HFFc6 (cell line): ENCODE measurements at places on chromosomes 3 and 15.

- H3K4me3 ChIP-seq, result no peak overlapping the region
- no peak for DNase-seq
- no peaks in the 10 kb centered on the region for H3K4me1 ChIP-seq
- H3K27ac ChIP-seq, result no peak overlapping the region
- no peaks in the 10 kb centered on the region for H3K36me3 ChIP-seq
These were observed 35.6 kb upstream of the PYDC2 start for GRCh38 chr3:191425322-191425734.

DNA sequence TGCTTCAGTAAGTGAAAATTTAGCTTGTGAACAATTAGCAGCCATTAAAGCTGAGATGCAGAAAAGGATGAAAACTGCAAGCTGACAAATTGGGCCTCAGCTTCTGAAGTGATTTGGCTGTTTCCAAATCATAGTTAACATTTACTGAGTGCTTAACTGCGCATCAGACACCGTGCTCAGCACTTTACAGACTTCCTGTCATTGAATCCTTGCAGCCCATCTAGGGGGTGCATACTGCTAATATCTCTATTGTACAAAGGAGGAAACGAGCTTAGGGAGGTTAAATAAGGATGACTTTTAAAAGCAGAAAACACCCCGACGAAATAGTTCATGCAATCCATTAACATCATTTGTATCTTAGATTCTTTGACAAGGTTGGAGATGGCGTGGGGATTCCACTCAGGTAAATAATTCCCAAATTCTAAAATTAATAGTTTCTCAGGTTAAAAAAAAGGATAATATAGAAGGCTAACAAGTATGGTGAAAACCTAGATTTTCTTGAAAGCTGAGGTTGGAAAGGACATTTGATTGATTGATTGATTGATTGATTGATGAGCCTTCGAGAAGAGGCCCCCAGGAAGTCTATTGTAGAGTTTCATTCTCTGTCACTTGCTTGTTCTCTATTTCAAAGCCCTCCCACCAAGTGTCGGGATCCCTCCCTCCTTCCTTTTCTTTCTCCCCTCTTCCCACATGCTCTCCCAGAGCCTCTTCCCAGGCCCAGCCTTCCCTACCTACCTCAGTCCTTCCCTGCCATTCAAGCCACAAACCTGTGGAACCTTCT, 23.5 kb upstream of the EPHB3 start:
- H3K27me3 ChIP-seq, result peaks cover 66% of the 10 kb centered on the region
- H3K4me1 ChIP-seq, result no peaks in the 10 kb centered on the region
- no peak overlapping the region for H3K4me3 ChIP-seq
- H3K27ac ChIP-seq, result no peak overlapping the region
- no peaks in the 10 kb centered on the region for H3K36me3 ChIP-seq
- no peak for DNase-seq

- no peak for DNase-seq
- H3K4me1 ChIP-seq, result peaks cover 23% of the 10 kb centered on the region
- peaks cover 2% of the 10 kb centered on the region for H3K27me3 ChIP-seq
These were observed 5.7 kb upstream of the EXOG start for GRCh38 chr3:38490281-38491030.

GRCh38 chr15:38631119-38632075, 66.8 kb upstream of the RASGRP1 start:
- H3K27me3 ChIP-seq, result peaks cover 40% of the 10 kb centered on the region
- H3K27ac ChIP-seq, result no peak overlapping the region
- no peaks in the 10 kb centered on the region for H3K4me1 ChIP-seq
- no peaks in the 10 kb centered on the region for H3K36me3 ChIP-seq
- no peak overlapping the region for H3K4me3 ChIP-seq

DNA sequence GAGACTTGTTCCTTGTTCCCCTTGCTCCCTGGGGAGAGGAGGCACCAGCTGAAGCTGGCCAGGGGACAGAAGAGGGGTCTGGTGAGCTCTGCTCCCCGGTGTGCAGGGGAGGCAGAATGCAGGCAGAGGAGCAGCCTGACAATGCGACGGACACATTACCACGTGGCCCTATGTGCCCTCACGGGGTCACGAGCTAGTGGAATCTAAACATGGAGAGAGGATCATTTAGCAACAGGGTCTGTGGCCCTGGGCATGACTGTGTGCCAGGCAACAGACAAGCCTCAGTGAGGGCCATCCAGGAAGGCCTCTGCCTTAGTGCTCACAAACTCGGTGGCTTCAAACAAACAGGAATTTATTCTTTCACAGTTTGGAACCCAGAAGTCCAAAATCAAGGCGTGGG, 8.5 kb upstream of the MUC4 start:
- no peak for DNase-seq
- no peak overlapping the region for H3K4me3 ChIP-seq
- no peaks in the 10 kb centered on the region for H3K36me3 ChIP-seq
- H3K27me3 ChIP-seq, result peaks cover 17% of the 10 kb centered on the region

- H3K4me3 ChIP-seq, result no peak overlapping the region
- no peaks in the 10 kb centered on the region for H3K27me3 ChIP-seq
- H3K36me3 ChIP-seq, result no peaks in the 10 kb centered on the region
- H3K4me1 ChIP-seq, result peaks cover 54% of the 10 kb centered on the region
These were observed 35.4 kb downstream of the CD200R1L start for GRCh38 chr3:112811131-112811884.

DNA sequence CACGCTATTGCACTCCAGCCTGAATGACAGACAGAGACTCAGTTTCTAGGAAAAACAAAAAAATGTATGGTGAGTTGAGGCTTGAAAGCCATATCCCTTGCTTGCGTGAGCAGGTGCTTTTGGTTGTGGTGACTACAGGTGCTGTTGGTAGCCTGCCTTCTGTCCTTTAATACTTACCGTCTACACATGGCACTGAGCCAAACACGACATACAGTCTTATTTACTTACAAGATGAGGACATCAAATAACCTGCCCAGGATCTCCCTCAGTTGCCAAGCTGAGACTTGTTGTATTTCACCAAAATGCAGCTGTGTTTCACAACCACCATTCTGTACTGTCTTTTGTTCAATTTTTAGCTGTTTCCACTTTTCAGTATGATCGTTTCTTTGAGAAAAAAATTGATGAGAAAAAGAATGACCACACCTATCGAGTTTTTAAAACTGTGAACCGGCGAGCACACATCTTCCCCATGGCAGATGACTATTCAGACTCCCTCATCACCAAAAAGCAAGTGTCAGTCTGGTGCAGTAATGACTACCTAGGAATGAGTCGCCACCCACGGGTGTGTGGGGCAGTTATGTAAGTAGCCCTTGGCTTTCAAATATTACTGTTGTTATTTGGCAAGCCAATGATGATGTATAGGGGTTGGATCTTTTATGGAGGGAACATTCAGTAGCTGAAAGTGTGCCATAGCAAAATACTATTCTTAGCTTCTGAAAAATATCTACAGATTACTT, 6.5 kb downstream of the ALAS1 start:
- no peak for DNase-seq
- H3K36me3 ChIP-seq, result peaks cover 58% of the 10 kb centered on the region
- no peak overlapping the region for H3K4me3 ChIP-seq

DNA sequence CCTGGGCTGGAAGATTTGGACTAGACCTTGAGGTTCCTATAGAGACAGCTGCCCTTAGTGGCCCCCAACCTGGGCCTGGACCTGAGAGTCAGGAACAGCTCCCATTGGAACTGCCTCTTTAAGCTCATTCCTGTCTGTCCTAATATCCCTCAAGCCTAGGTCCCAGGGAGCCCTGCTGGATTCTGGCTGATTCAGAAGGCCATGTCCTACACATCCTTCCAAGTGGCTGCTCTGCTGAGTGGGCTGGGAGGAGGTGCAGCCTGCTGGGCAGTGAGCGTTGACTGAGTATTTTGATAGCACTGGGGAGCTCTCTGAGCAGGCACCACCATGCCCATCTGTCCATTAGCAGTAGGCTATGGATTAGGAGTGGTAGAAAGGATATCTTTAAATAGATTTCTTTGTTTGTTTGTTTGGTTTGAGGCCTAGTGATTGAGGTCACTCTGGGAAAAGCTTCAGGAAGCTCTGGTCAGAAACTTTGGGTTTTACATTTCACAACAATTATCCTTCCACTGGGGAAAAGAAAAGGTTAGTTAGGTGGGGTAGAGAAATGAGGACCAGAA, 54.6 kb upstream of the ATOSA start:
- H3K4me3 ChIP-seq, result no peak overlapping the region
- no peak for DNase-seq
- H3K36me3 ChIP-seq, result no peaks in the 10 kb centered on the region
- peaks cover 6% of the 10 kb centered on the region for H3K27me3 ChIP-seq

DNA sequence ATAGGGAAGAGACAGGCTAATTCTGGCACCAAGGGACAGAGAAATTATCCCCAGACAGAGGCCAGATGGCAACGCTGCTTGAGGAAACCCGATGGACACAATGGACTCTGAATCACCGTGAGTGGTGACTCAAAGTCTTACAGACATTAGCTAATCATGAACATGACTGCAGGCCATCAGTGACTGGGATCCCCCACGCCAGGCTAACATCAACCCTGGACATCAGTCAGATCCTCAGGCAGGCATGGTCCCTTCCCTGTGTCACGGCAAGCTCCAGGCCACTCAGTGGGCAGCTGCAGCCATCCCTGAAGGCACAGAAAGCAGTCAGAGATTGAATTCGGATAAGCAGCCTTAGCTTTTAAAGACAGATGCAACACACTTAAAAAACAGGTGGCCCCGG, 23.8 kb upstream of the OXTR start:
- peaks cover 20% of the 10 kb centered on the region for H3K36me3 ChIP-seq
- no peak overlapping the region; the same call in 1 of the 2 replicates for H3K4me3 ChIP-seq
- H3K27me3 ChIP-seq, result no peaks in the 10 kb centered on the region; the same call in 1 of the 2 replicates
- H3K4me1 ChIP-seq, result peaks cover 32% of the 10 kb centered on the region
- peak overlapping the region; percentile 85 for H3K27ac ChIP-seq

GRCh38 chr3:64121750-64122311, 98.5 kb upstream of the PSMD6 start:
- peaks cover 13% of the 10 kb centered on the region for H3K4me1 ChIP-seq
- no peaks in the 10 kb centered on the region for H3K27me3 ChIP-seq
- peak overlapping the region; percentile 36; the same call in 1 of the 2 replicates for H3K27ac ChIP-seq
- peaks cover 35% of the 10 kb centered on the region for H3K36me3 ChIP-seq
- no peak overlapping the region for H3K4me3 ChIP-seq

GRCh38 chr15:59873644-59874272, 130.4 kb upstream of the FOXB1 start:
- no peaks in the 10 kb centered on the region for H3K27me3 ChIP-seq
- no peak overlapping the region for H3K4me3 ChIP-seq
- H3K4me1 ChIP-seq, result no peaks in the 10 kb centered on the region
- H3K36me3 ChIP-seq, result no peaks in the 10 kb centered on the region

GRCh38 chr15:25508369-25509002, 69.7 kb upstream of the UBE3A start:
- peaks cover 5% of the 10 kb centered on the region; the same call in 1 of the 2 replicates for H3K36me3 ChIP-seq
- peaks cover 42% of the 10 kb centered on the region for H3K4me1 ChIP-seq
- H3K27ac ChIP-seq, result no peak overlapping the region
- peaks cover 12% of the 10 kb centered on the region for H3K27me3 ChIP-seq

DNA sequence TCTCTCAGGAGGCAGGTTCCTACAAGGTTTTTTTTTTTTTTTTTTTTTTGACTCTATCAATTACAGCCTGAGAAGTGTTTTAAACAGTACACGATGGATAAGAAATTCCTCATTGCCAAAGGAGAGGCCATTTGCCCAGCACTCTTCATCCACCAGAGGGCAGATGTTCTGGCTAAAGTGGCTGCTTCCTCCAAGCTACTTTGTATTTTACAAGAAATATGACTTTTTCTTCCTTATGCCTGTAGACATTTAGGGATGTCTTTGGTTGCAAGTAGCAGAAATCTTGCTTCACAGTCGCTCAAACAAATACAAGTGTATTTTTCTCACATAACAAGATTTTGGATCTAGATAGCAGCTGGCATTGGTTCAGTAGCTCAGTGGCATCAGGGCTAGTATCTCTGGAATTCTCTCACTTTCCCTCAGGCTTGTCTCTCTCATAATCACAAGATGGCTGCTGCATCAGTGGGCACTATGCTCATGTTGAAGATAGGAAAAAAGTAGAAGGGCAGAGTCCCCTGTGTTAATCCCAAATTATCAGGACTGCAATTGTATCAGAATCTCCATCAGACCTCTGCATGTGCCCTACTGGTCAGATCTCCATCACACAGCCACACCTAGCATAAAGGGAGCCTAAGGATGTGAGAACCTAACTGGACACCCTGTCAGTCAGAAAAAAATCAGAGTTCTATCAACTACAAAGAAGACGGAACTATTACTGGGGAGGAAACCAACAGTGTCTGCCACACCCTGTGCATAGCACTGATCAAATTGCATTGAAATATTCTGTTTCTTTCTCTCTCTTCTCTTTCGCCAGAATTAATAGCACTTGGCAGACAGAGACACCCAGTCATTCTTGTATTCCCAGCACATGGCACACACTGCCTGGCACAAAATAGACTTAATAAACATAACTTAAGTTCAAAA, 138.9 kb upstream of the COL8A1 start:
- peak; percentile 62 for DNase-seq
- H3K27ac ChIP-seq, result peak overlapping the region; percentile 27
- no peaks in the 10 kb centered on the region for H3K27me3 ChIP-seq
- peaks cover 7% of the 10 kb centered on the region; the same call in 1 of the 2 replicates for H3K36me3 ChIP-seq

DNA sequence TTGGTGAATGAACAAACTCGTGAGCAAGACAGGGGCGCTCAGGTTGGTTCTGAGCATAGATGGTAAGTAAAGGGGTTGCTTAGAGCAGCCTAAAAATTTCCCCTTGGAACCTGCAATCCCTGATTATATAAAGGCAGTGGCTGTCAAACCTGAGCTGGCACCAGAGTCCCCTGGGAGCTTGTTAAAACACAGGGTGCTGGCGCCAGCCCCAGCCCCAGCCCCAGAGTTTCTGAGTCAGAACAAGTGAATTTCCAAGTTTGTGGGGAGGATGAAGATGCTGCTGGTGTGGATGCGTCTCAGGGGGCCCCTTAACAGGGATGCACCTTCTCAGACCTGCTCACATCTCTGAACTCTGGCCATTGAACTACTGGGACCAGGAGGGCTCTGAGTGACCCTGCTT, 48.2 kb downstream of the FEM1B start:
- H3K36me3 ChIP-seq, result no peaks in the 10 kb centered on the region
- no peak overlapping the region for H3K4me3 ChIP-seq
- DNase-seq, result no peak
- H3K27me3 ChIP-seq, result peaks cover 51% of the 10 kb centered on the region

- H3K27me3 ChIP-seq, result no peaks in the 10 kb centered on the region
- peak overlapping the region; percentile 80 for H3K4me3 ChIP-seq
- DNase-seq, result peak; percentile 75
These were observed 63.0 kb downstream of the CHSY1 start for GRCh38 chr15:101188637-101189408.

DNA sequence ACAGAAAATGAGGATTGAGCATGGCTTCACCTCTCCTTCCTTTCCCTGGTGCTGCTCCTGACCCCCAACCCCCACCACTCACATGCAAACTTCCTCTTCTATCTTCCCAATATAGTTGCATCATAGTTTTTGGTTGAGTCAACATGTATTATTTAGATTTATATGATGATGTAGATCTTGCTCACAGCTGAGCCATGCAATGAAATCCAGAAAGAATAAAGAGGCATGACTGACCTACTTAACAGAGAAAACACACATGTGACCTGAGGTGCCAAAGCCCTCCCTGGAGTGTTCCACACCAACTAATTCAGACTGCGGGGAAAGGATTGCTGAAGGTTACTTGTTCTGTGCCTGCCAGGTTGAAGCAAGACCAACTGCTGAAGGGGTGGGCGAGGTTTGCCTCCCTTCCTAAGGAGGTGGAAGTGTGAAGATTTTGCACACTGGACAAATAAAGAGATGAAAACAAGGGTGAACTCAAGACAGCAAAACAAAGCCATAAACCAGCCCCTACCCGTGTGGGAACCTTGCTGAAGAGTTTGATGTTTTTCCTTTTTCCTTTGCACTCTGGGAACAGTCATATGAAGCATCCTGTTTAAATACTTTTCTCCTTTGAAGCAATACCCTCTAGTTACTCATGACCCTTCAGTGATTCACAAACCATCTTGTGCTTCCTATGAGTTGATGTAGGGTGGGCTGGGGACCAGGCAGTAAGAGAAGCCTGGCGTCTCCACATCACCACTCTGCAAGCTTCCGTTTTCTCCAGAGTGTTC, 155.2 kb upstream of the UBE2E1 start:
- DNase-seq, result peak; percentile 89
- H3K4me3 ChIP-seq, result peak overlapping the region; percentile 74
- no peaks in the 10 kb centered on the region for H3K27me3 ChIP-seq
- peaks cover 42% of the 10 kb centered on the region for H3K4me1 ChIP-seq
